ENCODE measurements at places on chromosomes 1 and 21.

DNA sequence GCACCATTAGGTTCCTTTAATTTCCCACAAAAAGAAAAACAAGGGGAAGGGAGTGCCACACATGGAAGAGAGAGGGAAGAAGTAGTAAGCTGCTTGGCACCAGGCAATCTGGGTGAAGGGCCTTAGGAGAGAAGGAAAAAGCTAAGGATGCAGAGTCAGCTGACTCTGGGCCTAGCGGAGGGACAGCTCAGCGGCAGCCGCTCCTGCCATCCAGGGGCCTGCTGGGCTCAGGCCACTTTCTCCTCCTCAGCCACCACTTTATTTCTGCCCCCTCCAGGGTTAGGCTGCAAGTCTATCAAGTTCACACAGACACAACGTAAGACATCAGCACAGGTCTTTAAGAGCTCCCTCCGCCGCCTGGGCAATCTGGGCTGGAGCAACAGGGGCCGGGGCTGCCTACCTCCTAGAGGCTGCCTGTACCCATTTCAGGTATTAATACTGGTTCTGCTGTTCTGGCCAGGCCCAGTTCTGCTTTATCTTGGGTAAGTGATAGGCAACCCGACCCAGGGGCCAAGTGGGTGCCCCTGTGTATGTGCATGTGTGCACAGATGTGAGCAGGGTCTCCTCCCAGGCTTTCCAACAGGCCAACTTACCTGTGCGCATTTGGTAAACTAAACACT, 53.6 kb downstream of the SLC45A1 start:
- no peak for DNase-seq

DNA sequence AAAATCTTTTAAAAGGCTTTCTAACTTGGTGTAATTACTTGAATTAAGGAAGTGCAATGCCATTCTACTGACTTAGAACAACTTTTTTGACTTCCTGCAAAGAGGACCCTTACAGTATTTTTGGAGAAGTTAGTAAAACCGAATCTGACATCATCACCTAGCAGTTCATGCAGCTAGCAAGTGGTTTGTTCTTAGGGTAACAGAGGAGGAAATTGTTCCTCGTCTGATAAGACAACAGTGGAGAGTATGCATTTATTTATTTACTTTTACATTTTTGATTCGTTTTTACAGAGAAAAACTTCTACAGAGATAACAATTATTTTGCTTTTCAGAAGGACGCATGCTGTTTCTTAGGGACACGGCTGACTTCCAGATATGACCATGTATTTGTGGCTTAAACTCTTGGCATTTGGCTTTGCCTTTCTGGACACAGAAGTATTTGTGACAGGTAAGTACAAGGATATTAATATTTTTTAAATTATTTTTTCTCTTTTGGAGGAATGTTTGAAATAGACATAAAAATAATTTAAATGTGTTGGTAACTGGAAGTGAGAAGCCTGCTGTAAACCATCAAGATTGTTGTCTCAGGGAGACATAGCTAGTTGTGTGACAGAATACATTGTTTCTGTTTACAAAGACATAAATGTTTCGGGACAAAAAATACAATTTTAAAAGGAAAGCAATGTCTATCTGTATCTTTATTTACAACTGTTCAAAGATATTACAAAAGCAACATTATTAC, at the start of gene PTPRC:
Gene PTPRC, plus strand, starts transcription at position 147 of the 742 bp plus-strand sequence. Its CDS starts 229 bp downstream, at position 376.
- DNase-seq: no peak

GRCh38 chr1:159879977-159880376, 17.5 kb upstream of the VSIG8 start:
- DNase-seq: no peak

DNA sequence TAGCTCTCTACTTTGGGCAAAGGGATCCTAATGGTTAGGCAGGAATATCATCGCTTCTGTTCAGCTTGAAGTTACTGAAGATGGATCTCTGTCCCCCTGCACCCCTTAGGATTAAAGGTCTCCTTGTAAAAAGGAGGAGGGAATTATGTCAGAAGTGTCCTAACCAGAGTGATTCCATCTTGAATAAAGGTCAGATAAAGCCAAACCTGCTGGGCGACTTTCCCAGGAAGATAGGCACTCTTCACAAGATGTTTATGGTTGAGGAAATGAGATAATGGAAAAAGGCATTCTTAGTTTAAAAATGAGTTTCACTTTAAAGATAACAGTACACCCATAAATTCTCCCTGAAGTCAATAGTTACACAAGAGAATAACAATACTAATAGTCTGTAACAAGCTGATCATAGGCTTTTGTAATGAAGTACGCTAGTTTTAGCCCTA, 1.7 kb upstream of the NENF start:
- DNase-seq: no peak

DNA sequence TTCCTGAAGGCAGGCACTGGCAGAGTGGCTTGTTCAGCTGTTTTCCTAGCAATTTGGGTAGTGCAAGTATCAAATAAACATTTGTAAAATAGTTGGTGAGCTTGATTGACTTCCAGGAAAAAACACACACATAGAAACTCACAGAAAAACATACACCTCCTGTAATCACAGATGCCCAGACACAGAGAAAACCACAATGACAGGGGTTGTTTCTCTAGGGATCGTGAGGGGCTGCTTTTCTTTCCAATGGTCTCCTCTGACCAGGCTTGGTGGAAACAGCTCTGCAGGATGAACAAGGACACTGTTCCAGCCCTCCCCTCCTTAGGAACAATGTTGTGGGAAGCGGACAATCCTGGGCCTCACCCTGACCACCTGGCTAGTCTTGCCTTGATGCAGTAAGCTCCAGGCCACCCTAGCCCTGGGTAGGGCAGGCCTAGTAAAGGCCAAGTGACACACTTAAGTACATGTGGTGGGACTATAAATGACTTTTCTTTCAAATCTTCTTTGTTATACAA, 142.5 kb upstream of the HMGB4 start:
- no peak for DNase-seq

- no peak for DNase-seq
Observed at GRCh38 chr21:42452401-42453223, 43.4 kb downstream of the RSPH1 start.

DNA sequence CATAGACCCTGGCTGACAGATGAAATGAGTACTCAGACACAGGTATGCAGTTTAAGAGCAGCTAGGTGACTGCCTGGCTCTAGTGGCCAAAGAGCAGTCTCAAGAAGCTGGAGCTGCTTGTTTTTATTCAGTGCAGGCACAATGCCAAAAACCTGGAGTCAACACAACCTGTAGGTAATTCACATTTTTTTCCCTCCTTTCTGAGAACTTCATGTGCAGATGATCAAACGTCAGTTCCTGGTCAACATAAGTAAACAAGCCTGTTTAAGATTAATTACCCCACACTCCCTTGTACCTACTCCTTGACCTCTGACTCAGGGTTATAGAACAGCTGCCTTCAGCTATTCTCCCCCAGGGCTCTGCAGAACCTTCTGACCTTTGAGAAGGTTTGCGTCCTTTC, 17.3 kb upstream of the ACADM start:
- DNase-seq: no peak

DNA sequence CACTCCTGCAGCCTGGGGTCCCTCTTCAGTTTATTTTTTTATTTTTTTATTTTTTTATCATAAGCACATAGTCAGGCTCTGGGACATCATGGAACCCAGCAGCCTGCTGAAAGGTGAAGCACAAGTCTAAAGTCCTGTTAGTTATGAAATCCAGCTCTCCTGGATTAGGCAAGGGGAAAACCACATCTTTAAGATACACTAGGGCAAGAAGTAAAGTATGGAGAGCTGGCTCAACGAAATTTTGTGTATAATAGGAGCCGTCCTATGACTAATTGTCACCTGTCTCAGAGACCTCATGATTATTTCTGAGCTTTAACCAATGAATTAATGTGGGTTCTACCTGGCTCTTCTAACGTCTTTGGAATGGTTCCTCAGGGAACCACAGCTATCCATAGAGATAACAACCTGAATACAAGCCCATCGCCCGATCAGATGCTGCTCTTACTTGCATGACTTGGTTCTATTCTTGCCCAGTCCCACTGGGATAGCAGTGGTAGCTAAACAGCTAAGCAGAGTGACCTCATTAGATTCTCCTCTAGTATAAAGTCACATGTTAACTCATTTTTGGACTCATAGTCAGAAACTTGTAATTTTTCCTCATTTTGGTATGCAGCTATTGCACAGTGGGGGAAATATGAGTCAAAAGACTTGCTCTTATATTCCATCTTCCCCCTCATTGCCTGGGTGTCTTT, 122.7 kb downstream of the LMO4 start:
- no peak for DNase-seq

DNA sequence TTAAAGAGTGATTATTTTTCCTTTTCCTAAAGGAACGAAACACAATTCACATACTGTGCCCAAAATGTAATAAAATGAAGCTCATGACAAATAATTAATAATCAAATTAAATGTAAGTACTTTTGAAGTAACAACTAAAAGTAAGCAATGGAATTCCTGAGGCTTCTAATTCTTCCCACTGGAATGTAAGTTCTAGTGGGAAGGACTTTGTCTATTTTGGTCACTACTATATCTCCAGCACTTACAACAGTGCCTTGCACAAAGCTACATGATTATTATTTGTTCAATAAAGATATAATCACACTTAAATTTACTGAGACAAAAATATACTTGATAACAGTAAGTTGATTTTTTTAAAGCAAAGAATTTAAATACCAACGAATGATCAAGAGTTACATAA, 128.8 kb downstream of the COQ8A start:
- no peak for DNase-seq

DNA sequence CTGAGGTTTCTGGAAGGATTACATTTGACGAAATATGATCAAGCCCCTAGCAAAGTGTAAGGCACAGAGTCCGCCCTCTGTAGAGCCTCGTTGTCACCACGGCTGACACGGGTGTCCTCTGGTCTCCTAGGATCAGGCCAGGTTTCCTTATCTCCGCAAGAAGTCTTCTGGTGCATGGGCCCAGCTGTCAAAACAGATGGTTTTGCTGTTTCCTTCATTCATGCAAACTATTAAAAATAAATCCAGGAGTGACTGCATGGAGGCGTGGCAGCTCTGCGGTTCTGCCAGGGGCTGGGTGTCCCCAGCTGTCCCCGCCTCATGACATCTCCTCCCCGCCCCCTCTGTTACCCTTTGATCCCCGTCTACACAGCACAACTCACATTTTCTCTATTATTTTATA, 209.0 kb downstream of the DYRK1A start:
- DNase-seq: no peak

GRCh38 chr1:46087891-46088290, 44.5 kb downstream of the PIK3R3 start:
- DNase-seq: no peak

- no peak for DNase-seq
Observed at GRCh38 chr1:206010060-206010459, 6.9 kb upstream of the RAB7B start.

- DNase-seq: no peak
Observed at GRCh38 chr21:35868005-35868868, 192.1 kb downstream of the SETD4 start.

GRCh38 chr1:108537976-108538375, 21.9 kb upstream of the EEIG2 start:
- no peak for DNase-seq

DNA sequence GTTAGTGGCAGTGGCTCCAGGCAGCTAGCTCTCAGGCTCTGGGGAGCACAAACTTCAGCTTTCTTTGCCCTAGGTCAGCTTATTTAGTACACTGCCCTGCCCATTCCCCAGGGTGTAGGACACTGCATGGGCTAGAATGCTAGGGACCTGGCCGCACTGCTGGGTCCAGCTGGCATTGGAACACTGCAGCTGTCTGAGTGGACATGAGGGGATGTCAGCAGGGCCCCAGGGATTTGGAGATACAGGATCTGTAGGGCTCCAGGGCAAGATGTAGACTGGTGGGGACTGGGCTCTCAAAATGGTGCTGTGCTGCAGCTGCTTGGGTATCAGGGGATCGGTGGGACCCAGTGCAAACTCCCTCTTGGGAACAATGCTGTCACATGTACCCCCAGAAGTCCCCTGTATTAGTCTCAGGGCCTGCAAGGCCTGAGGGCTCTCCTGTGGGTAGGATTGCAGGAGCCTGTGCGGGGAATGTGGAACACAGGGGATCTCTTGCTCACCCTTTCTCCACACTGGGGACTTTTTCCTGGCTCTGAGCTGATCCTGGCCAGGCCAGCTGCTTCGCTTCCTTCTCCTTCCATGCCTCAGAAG, 25.2 kb upstream of the TTC22 start:
- no peak for DNase-seq

- DNase-seq: no peak
Observed at GRCh38 chr1:15577691-15578090, 7.2 kb downstream of the AGMAT start.

GRCh38 chr1:245129319-245130240, 25.2 kb upstream of the KIF26B start:
- no peak for DNase-seq

GRCh38 chr1:59353453-59353852, 56.6 kb downstream of the FGGY start:
- DNase-seq: no peak

All from stimulated activated CD4-positive, alpha-beta T cell treated with anti-CD3 and anti-CD28 coated beads, Interleukin-1b, Interleukin-23, amount 100 ng/mL, for 24 hours (primary cell).